CD4-positive, alpha-beta T cell treated with Interleukin-15 for 4 hours (primary cell): ENCODE measurements at places on chromosomes 11 and 22.

GRCh38 chr22:43850529-43850928, 11.8 kb downstream of the SULT4A1 start:
- DNase-seq, result no peak

- DNase-seq, result no peak
Observed at GRCh38 chr11:26557666-26558065, 14.4 kb downstream of the MUC15 start.

DNA sequence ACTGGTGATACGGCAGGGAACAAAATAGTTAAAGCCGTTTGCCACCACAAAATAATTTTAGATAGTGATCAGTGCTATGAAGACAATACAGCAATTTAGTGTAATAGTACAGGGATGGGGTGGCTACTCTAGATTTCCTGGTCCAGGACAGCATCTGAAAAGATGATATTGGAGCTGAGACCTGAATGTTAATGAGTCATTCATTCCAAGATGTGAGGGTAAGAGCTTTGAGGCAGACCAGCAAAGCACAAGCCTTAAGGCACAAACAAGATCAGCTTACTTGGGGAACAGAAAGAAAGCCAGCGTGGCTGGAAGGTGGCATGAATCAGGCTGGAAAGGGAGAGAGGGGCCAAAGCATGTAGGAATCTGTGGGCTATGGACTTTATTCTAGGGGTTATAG, 132.3 kb downstream of the TRIM44 start:
- no peak for DNase-seq

DNA sequence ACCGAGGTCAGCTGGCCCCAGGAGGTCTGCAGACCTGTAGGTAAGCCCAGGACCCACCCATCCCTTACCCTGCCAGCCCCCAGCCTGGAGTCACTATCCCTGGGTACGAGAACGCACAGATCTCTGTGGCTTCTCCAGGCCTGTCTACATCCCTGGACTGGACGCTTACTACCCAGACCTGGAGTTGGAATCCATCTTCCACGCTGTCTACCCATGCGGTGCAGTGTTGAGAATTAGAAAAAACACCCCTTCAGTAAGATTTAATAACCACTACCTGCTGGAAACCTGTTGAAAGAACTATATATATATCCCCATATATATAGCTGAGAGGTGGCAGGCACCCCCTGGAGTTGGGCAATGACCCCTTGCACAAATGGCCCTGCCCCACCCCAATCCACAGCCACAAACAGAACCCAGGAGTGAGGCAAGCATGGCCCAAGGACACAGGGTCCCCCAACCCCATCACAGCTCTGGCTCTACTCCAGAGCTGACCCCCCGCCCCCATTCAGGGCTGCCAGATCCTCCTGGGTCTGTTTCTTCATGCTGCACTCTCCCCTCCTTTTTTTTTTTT, 17.7 kb upstream of the RGL4 start:
- DNase-seq, result no peak

- peak; percentile 81 for DNase-seq
Observed at GRCh38 chr22:35660291-35661127, 12.3 kb downstream of the APOL6 start.

DNA sequence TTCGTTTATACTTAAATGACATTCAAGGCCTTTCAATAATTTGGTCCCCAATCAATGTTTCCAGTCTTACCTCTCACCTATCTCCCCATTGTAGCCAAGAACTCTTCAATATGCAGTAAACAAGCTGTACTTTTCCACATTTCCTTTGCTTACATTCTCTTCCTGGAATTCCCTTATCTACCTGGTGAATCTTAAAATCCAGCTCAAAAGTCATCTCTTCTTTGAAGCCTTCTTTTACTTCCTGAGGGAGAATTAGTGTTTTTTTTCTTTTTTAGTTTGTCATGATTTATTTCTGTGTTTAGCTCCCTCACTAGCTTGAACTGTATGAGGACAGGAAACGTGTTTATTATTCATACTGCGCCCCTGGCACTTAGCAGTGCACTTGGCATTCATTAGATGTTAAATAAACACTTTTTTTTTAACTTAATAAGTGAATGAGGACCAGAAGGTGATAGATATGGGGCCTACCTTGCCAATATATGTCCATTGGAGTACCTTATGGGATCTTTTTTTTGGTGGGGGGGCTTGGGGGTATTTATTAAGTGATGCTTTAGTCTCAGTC, 4.9 kb upstream of the PTS start:
- DNase-seq, result no peak

GRCh38 chr11:61270354-61271076, 24.6 kb downstream of the VWCE start:
- no peak for DNase-seq

- DNase-seq, result no peak
Observed at GRCh38 chr22:28882545-28882877, 861 bp upstream of the ZNRF3 start.

- DNase-seq, result no peak
Observed at GRCh38 chr11:1292644-1293618, 16.5 kb downstream of the TOLLIP start.

GRCh38 chr11:62081378-62082291, 42.2 kb upstream of the INCENP start:
- DNase-seq, result peak; percentile 82

GRCh38 chr22:44664149-44664548, 37.9 kb upstream of the PRR5 start:
- DNase-seq, result peak; percentile 51

GRCh38 chr11:119858288-119858687, 129.3 kb upstream of the NECTIN1 start:
- DNase-seq, result no peak

- DNase-seq, result peak; percentile 18
Observed at GRCh38 chr11:14789879-14790484, 102.0 kb downstream of the CYP2R1 start.

- DNase-seq, result peak; percentile 28
Observed at GRCh38 chr22:37431801-37432707, 4.8 kb upstream of the ELFN2 start.

DNA sequence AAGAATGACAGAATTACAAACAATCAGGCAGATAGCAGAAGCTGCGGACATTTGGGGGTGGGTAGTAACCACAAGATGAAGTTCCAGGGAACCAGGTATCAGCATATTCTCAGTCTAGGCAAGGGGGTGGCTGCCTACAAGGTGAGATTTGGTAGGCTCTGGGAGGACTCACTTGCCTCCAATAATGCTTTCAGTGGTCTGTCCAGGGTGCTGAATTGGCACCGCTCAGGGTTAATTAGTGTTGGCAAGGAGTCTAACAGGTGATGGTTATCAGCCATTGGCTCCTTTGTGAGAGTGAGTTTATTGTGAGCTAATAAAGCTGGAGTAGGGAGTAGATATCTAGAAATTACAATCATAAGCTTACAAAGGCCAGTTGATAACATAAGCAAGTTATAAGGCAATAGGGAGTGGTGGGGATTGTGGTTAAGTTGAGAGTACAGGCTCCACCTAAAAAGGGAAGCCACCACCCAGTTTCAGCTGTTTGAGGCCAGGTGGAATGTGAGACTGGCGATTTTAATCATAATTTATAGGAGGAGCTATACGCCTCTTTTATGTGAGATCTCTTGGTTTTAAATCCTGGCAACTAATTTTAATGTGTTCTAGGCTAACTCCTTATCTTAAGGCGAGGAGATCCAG, 320.5 kb downstream of the MIAT start:
- DNase-seq, result no peak

GRCh38 chr22:22714600-22715335, 70.4 kb downstream of the GGTLC2 start:
- DNase-seq, result no peak

GRCh38 chr11:19345848-19346681, 105.3 kb upstream of the E2F8 start:
- no peak for DNase-seq

DNA sequence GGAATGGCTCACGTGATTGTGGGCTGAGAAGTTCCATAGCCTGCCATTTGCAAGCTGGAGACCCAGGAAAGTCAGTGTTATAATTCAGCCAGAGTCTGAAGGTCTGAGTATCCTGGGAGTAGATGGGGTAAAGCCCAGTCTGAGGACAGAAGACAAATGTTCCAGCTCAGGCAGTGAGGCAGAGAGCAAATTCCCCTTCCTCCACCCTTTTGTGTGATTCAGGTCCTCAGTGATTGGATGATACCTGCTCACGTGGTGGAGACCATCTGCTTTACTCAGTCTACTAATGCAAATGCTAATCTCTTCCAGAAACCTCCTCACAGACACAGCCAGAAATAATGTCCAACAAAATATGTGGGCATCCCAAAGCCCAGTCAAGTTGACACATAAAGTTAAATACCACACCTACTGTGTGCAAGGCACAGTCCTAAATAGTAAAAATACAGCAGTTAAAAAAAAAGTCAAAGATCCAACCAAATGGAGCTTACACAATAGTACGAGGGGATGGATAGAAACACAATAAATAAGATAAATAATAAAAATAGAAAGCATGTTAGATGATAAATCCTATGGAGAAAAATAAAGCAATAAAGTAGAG, 13.2 kb upstream of the APOL6 start:
- DNase-seq, result no peak

DNA sequence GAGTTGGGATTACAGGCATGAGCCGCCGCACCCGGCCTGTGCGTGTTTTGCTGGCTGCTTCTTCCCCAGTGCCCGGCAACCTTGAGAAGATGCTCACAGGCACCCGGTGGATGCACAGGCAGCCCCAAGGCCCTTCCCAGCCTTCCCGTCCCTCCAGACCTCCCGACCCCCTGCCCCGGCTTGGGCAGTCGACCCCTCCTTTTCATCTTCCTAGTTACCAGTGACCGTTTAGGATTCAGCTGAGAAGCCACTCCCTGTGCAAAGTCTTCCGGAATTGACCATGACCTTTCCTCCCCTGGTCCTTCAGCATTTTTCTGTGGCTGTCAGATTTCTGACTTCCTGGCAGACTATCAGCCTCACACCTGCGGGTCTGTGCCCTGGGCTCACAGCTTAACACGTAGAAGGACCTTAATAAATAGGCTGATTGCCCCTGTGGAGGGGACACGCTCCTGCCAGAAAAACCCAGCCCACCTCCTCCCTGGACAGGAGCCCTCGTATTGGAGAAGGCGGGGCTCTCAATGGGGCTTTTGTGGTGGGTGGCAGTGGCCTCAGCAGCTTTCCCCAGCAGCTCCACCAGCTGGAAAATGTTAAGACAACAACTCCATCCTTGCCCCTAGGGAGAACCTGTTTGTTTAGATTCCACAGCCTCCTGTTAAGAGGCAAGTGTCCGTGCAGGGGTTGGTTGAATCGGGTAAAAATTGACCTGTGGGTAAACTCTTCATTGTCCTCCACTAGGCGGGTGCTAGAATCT, 10.4 kb upstream of the ANO1 start:
- no peak for DNase-seq

DNA sequence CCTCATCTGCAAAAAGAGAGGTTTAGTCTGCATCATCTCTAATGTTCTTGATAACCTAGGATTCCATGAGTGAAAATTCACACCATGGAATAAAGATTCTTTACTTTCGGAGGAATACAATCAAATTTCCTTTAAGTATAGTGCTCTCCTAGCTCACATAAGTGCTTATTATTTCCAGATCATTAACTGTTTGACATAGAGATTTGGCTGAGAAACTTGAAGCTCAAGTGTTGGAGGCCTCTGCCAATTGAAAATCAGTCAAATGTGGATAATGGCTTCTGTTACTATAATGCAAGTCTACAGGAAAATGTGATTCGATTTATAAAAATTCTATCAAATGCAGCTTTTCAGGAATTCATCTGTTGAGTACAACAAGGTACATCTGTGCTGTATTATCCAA, 144.6 kb downstream of the KIF18A start:
- no peak for DNase-seq

DNA sequence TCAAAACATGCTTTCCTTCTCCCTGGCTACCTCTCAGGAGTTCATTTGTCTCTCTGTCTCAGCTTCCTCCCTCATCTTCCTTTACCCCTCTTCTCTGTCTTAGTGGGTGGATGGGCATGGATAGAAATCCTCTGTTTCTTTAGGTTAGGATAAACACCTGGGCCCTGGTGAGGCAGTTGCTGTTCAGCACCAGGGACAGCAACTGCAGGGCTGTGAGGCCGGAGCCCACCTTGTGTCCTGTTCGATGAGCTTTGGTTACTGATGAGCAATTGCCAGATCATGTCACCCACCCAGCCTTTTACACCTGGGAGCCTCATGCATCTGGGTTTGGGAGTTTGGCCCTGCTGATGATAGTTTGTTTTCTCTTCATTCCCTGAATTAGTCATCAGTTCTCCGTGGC, 6.1 kb upstream of the CRYBB3 start:
- no peak for DNase-seq

- peak; percentile 97 for DNase-seq
Observed at GRCh38 chr22:31749636-31750364, at the start of gene PRR14L. Gene PRR14L (minus strand): TSS chr22:31750132. CDS start chr22:31738860, 11,272 bp downstream.

GRCh38 chr11:15805726-15806125, 550.6 kb downstream of the SOX6 start:
- no peak for DNase-seq

- no peak for DNase-seq
Observed at GRCh38 chr11:16301462-16301861, 54.9 kb downstream of the SOX6 start.

DNA sequence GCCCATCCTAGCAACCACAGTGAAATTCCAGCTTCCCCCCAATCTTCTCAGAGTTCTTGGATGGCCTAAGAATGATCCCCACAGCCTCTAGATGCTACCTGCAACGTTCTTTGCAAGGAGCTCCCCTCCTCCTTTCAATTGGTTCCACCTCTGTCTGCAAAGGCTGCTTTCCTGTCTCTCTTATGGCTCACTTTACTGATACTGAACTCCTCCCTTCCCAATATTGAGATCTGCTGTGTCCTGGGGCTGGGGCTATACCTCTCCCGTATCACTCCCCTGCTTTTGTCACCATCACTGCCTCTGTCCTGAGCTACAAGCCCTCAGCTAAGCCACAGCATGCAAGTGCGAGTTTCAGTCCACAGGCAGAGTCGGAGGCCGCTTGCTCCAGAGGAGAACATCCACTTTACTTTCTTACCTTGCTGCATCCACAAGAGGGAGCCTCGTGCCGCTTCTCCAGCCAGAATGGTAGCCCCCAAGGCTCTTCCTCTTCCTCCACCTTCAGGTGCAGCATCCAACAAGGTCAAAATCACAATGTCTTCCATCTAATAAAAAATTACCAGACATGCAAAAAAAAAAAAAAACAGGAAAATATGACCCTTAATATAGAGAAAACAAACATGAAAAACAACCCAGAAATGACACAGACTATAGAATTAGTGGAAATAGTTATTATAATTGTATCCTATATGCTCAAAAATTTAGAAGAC, 48.6 kb upstream of the TMEM45B start:
- no peak for DNase-seq

DNA sequence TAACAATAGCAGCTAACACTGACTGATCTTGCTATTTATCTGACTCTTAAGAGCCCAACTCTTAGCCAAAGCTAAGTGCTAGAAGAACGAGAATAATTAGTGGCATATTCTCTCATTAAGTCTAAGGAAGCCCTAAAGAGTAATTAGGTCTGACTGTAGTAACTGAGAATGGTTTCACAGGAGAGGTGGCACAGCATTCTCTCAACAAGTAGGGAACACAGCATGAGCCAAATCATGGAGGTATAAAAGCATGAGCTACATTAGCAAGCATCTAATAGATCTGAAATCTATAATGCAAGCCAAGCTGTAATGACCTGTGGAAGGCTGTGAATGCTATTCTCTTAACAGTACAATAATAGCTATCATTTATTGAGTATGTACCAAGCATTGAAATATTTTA, 230.6 kb downstream of the TTC28 start:
- no peak for DNase-seq
